Testis (tissue), 5 donors: ENCODE measurements at places on chromosomes 2 and 18. TPM values are rescaled to one million over a fixed set of nuclear protein-coding genes. Genes with fewer than 3 reads are reported as not detected.

DNA sequence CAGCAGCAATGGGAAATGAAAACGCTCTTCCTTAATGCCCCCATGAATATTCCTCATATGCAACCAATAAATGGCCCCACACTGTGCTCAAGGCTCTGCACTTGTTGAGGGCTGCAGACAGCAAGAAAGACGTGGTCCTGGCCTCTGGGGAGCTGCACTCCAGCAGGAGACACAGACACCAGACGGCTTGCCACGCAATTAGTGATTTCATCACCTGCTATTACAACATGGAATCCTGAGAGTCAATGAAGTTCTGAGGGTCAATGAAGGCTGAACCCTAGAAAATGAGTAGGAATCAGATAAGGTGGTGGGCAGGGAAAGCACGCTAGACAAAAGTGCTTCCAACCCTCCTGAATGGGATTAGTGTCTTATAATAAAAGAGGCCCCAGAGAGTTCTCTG, 18.9 kb downstream of the CREG2 start:
- H3K27me3 ChIP-seq: no peaks in the 10 kb centered on the region
- H3K27ac ChIP-seq: no peak overlapping the region
- no peaks in the 10 kb centered on the region for H3K36me3 ChIP-seq
- no peaks in the 10 kb centered on the region for H3K4me1 ChIP-seq

Gene BOLA3
- total RNA-seq: 56.2 TPM

Gene POU3F3
- 0.71 TPM for total RNA-seq

Gene QPCT
- total RNA-seq: 3.2 TPM

DNA sequence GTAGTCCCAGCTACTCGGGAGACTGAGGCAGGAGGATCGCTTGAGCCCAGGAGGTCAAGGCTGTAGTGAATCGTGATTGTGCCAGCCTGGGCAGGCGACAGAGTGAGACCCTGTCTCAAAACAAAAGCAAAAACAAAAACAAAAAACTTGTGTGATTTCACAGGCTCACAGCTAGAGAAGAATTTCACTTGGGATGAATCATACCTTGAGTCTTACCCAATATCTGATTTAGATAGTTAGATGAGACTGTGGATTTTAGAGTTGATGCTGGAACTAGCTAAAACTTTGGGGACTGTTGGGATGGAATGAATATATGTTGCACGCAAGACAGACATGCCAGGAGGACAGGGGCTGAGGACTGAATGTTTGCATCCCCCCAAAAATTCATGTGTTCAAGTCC, 4.4 kb downstream of the ANKRD29 start:
- H3K27me3 ChIP-seq: no peaks in the 10 kb centered on the region
- H3K4me3 ChIP-seq: no peak overlapping the region
- H3K27ac ChIP-seq: no peak overlapping the region
- H3K4me1 ChIP-seq: no peaks in the 10 kb centered on the region
- H3K36me3 ChIP-seq: no peaks in the 10 kb centered on the region

Gene MTLN
- total RNA-seq: 70.3 TPM

DNA sequence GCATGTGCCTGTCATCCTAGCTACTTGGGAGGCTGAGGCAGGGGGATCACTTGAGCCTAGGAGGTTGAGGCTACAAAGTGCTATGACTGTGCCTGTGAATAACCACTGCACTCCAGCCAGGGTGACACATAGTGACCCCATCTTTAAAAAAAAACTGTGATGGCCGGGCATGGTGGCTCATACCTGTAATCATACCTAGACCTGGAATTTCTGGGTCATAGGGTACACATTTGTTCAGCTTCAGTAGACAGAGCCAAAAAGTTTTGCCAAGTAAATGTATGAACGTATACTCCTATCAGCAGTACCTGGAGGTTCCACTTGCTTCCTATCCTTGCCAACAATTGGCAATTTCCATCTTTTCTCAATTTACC, 6.4 kb upstream of the IGFBP2 start:
- H3K4me3 ChIP-seq: no peak overlapping the region
- no peaks in the 10 kb centered on the region for H3K27me3 ChIP-seq
- no peaks in the 10 kb centered on the region for H3K36me3 ChIP-seq
- H3K4me1 ChIP-seq: no peaks in the 10 kb centered on the region
- DNase-seq: no peak

Gene NR4A2
- total RNA-seq: 3.2 TPM

GRCh38 chr2:24337890-24338289, 22.4 kb downstream of the ITSN2 start:
- peaks cover 9% of the 10 kb centered on the region for H3K4me1 ChIP-seq
- H3K4me3 ChIP-seq: no peak overlapping the region
- H3K27ac ChIP-seq: no peak overlapping the region
- H3K36me3 ChIP-seq: no peaks in the 10 kb centered on the region
- no peak for DNase-seq
- H3K27me3 ChIP-seq: no peaks in the 10 kb centered on the region

GRCh38 chr2:237359894-237360780, 53.8 kb downstream of the COL6A3 start:
- peaks cover 20% of the 10 kb centered on the region for H3K4me1 ChIP-seq
- no peak for DNase-seq
- H3K27ac ChIP-seq: peak overlapping the region; percentile 68
- H3K36me3 ChIP-seq: no peaks in the 10 kb centered on the region
- no peaks in the 10 kb centered on the region for H3K27me3 ChIP-seq
- H3K4me3 ChIP-seq: no peak overlapping the region

DNA sequence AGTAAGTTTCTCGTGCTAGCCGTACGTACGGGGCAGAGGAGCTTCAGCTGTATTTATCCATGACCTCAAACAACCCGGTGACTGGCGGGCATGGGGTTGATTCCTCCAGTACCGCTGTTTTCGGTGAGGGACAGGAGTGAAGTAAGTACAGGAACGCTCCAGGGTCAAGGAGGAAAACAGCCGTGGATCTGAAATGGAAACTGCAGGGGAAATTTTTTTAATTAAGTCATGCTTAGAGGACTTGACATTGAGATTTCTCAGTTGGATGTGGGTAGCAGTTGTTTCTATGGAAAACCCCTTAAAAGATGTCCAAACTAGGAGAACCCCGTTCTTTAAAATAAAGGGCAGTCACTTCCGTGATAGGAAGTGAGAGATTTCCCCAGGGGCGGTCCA, 1.2 kb downstream of the RAB12 start:
- no peaks in the 10 kb centered on the region for H3K36me3 ChIP-seq
- H3K4me1 ChIP-seq: peaks cover 35% of the 10 kb centered on the region
- no peaks in the 10 kb centered on the region for H3K27me3 ChIP-seq
- DNase-seq: peak; percentile 37

- no peak overlapping the region for H3K4me3 ChIP-seq
- H3K27me3 ChIP-seq: no peaks in the 10 kb centered on the region
- no peak overlapping the region for H3K27ac ChIP-seq
- no peaks in the 10 kb centered on the region for H3K36me3 ChIP-seq
Observed at GRCh38 chr2:42474765-42475454, 18.9 kb downstream of the KCNG3 start.

DNA sequence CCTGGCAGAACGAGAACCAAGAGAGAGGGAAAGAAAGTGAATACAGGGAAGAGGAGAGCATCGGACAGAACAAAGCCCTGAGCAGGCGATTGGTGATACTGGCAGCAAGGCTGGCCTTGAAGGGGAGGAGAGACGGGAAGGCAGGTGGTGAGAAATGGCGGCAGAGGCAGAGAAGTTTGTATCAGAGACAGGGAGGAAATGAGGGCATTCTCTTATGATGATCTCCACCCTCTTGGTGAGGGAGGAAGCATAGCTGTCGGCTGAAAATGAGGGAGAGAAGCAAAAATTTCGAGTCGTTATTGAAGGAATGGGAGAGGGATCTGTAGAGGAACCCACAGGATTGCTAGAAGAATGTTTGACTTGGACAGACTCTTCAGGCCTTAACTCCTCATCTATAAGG, 80.6 kb downstream of the CLIP4 start:
- no peaks in the 10 kb centered on the region for H3K27me3 ChIP-seq
- H3K4me1 ChIP-seq: no peaks in the 10 kb centered on the region
- H3K36me3 ChIP-seq: no peaks in the 10 kb centered on the region
- H3K4me3 ChIP-seq: no peak overlapping the region

Gene MYCN
- 6.9 TPM for total RNA-seq

Gene DSG4
- total RNA-seq: 0.08 TPM

- H3K27me3 ChIP-seq: no peaks in the 10 kb centered on the region
- H3K4me1 ChIP-seq: no peaks in the 10 kb centered on the region
- H3K4me3 ChIP-seq: no peak overlapping the region
- no peak for DNase-seq
Observed at GRCh38 chr2:187008111-187008510, 159.1 kb upstream of the ZSWIM2 start.

DNA sequence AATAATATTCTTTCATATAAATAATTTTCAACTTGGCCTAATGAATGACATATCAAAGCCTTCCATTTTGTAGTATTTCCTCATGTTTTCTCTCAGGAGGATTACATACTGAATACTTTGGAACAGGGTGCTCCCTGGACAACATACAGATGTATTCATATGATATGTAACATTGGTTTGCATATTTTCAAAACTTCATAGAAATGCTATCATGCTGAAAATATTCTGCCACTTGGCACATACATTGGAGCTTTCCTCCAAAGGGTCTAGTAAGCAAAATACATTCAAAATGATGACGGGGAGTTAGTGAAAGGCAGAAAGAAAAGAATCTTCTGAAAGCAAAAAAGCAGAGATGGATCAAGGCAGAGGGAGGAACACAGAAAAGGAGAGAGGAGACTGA, 38.1 kb upstream of the RTN4 start:
- H3K4me1 ChIP-seq: no peaks in the 10 kb centered on the region
- no peaks in the 10 kb centered on the region for H3K27me3 ChIP-seq
- H3K27ac ChIP-seq: no peak overlapping the region
- H3K36me3 ChIP-seq: no peaks in the 10 kb centered on the region

DNA sequence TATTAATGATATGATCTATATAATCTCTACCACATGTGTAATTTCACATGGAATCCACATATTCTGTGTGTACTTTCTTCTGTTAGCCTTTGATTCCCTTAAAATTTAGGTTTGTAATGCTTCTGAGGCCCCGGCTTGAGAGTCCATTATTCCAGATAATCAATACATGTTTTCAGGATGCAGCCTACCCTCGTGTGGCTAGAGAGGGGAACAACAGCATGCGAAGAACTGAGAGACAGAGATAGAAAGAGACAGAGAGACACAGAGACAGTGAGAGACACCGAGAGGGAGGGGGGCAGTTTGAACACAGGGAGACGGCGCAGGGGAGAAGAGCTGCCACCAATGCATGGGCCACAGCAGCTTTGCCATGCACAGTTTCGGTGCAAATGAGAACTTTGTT, 185.4 kb downstream of the SNTG2 start:
- H3K4me3 ChIP-seq: no peak overlapping the region
- no peak for DNase-seq
- no peaks in the 10 kb centered on the region for H3K27me3 ChIP-seq
- no peaks in the 10 kb centered on the region for H3K4me1 ChIP-seq
- no peaks in the 10 kb centered on the region for H3K36me3 ChIP-seq

Gene IL1F10
- 0.68 TPM for total RNA-seq

DNA sequence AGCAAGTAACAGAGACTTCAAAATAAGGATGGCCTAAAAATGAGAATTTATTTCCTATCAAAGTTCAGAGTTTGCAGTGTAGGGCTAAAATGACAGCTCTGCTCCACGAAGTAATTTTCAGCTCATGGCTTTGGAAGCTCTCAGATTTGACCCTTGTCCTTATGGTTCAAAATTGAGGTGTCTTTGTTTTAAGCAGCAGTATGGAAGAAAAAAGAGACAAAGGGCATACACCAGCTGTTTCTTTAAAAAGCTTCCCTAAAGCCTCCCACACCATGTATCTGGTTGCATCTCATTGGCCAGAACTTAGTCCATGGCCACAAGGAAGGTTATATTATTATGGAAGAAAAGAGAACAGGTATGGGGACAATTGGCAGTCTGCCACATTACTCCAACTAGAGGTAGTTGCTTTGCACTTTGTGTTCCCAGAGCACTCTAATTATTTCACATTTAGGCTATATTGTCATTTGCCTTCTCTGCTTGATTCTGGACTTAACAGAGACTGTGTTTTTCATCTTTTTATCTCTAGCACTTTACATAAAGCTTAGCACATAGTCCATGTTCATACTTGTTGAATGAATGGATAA, 180.4 kb downstream of the MCFD2 start:
- no peak overlapping the region for H3K4me3 ChIP-seq
- no peaks in the 10 kb centered on the region for H3K27me3 ChIP-seq
- H3K4me1 ChIP-seq: no peaks in the 10 kb centered on the region
- no peaks in the 10 kb centered on the region for H3K36me3 ChIP-seq

DNA sequence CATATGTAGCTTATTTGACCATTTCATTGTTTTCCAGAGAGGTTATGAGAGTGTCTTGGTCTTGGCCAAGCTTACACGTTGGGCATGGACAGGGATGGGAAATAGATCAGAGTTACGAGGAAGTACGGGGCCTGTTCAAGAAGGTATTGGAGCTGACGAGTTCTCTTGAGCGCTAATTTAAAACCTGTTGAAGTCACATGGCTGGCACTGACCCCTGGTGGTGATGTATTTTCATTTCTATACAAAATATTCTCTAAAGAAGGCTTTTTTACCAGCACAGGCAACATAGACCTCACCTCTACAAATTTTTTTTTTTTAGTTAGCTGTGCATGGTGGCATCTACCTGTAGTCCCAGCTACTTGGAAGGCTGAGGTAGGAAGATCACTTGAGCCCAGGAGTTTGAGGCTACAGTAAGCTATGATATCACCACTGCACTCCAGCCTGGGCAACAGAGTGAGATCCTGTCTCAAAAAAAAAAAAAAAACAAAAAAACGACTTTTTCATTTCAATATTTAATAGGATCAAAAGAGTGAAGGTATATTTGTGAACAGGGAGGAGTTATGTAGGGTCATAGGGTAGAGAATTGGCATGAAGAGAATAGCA, 19.6 kb downstream of the UGP2 start:
- no peak overlapping the region for H3K27ac ChIP-seq
- DNase-seq: peak; percentile 67
- H3K36me3 ChIP-seq: no peaks in the 10 kb centered on the region
- H3K27me3 ChIP-seq: no peaks in the 10 kb centered on the region

Gene MRO
- total RNA-seq: 134 TPM

DNA sequence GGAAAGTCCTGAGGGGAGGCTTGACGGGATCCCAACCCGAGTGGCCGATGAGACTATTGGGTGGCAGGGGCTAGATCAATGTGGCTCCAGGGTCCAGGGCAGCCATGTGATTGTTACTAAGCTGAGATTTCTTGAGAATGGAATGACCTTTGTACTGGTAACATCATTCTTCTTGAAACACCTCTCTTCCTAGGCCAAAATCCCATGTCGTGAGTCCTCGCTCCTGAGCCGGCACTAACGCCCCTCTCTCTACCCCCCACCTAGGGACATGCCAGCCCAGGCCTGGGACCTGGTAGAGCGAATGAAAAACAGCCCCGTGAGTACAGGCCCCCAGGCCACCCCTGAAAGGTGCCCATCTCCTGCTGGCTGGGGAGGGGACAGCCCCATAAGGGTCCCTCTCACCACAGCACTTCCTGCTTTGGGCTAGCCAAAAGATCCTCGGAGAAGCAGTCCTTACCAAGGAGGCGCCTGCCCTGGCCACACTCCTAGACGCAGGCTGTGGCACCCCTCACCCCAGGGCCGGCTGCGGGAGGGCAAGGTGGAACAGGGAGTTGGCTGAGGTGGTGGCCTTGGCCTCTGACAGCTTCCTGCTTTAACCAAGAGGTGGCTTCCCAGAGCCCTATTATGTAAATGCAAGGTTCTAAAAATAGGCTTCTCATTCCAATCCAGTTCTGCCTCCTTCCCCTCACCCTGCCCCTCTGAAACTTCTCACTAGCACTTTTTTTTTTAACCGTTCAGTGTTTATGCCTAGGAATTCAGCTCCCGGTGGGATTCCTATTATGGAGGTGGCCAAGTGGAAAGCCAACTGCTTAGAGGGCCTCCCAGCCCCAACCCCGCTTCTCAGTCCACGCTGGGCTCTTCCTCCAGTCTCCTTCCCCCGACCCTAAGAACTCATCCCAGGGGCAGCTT, 126.6 kb upstream of the PPP1CB start:
- H3K36me3 ChIP-seq: no peaks in the 10 kb centered on the region
- H3K27ac ChIP-seq: peak overlapping the region; percentile 92
- no peaks in the 10 kb centered on the region for H3K27me3 ChIP-seq
- peaks cover 59% of the 10 kb centered on the region for H3K4me1 ChIP-seq

- H3K4me3 ChIP-seq: peak overlapping the region; percentile 51
- no peaks in the 10 kb centered on the region for H3K36me3 ChIP-seq
- H3K4me1 ChIP-seq: no peaks in the 10 kb centered on the region
Observed at GRCh38 chr18:47754311-47755101, 176.0 kb downstream of the SMAD2 start.
